ENCODE measurements at places on chromosomes 4 and X.

DNA sequence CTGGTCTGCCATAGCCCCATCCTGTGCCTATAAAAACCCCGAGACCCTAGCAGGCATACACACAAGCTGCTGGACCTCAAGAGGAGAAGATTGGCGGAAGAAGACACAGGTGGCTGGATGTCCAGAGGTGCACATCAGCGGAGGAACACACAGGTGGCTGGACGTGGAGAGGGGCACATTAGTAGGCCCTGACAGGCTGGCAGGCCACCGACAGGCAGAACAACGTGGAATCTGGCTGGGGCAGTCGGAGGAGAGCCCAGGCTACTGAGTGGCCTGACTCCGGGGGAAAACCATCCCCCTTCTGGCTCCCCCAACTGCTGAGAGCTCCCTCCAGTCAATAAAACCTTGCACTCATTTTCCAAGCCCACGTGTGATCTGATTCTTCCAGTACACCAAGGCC lies 512.5 kb upstream of the AMOT start:
- no peak for DNase-seq

- DNase-seq, result no peak
These were observed 34.9 kb downstream of the SYTL5 start for GRCh38 chrX:38041237-38041636.

GRCh38 chr4:112808001-112808400 lies 171.1 kb downstream of the LARP7 start:
- DNase-seq, result no peak

GRCh38 chrX:23187819-23188218 lies 146.8 kb upstream of the PTCHD1 start:
- no peak for DNase-seq

DNA sequence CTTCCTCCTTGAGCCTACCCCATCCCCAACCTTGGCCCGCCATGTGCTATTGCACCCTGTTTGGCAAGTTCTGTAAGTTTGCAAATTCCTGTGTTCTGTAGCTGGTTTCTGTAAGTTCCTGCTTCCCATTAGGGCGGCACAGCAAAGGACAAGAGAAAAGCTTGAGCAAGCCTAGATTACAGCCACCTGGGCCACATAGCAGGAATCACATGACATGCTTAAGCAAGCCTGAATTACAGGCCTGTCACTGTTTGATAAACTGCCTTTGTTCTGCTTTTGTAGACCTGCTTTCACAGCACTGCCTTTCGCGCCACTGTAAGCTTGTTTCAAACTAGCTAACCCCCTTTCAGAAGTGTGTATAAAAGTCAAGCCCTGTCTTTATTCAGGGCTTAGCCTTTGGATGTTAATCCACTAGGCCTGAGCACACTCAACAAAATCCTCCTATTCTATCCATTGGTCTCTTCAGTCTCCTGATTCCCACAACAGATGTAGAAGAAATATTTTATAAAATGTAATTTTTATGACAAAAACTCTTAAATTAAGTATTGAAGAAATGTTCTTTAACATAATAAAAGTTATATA lies 906.8 kb upstream of the NDST4 start:
- DNase-seq, result no peak

DNA sequence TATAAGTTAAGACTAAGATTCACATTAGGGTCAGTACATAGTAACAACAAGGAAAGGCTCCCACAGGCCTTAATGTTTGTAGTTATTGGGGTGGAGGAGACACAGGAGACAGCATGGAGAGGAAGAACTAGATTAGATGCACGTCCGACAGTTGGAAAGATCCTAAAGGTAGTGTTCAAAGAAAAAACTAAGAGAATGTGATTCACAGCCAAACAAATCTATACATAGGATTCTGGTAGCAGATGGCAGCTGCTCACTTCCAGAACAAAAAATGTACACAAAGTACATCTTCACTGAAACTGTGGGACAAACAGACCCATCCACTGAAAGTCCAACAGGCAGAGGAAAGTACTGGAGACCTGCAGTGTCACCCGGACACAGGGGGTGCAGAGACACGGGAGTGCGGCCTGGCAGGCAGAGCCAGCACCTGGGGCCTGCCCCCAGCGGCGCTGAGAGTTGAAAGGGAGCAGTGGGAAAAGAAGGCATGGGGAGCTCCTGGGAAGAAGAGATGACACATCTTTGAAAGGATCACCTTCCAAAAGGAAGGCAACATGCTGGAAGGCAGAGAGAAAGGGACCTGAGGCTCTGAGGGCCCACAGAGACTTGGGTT lies 40.0 kb downstream of the NELFA start:
- no peak for DNase-seq

GRCh38 chr4:140641789-140642439 lies 73.2 kb upstream of the UCP1 start:
- no peak for DNase-seq

GRCh38 chr4:2795893-2796848 lies 3.3 kb downstream of the SH3BP2 start:
- no peak for DNase-seq

DNA sequence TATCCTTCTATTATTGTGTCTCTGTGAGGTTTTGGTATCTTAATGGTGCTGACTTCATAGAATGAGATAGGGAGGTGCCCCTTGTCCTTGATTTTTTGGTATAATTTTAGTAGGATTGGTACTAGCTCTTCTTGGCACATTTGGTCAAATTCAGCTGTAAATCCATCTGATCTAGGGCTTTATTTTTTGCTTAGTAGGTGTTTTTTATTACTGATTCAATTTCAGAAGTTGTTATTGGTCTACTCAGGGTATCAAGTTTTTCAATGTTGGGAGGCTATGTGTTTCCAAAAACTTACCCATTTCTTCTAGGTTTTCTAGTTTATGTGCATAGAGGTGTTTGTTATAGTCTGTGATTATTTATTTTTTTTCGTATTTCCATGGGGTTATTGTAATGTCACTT lies 103.3 kb downstream of the SH3BGRL start:
- no peak for DNase-seq

DNA sequence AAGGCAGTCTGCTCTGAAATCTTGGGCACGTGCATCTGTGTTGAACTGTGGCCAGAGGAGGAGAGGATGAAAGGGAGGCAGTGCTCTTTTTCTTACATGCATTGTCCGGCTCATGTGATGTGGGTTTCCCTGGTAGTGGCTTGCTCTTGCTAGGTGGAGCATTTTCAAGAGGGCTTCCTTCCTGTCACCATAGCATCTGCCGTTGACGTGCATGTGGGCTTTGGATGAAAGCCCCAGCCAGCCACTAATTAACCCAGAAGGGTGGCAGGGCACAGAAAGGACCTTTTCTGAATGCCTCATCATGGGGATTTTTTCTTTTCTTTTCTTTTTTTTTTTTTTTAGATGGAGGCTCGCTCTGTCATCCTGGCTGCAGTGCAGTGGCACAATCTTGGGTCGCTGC lies 121.3 kb downstream of the GPR143 start:
- DNase-seq, result no peak

DNA sequence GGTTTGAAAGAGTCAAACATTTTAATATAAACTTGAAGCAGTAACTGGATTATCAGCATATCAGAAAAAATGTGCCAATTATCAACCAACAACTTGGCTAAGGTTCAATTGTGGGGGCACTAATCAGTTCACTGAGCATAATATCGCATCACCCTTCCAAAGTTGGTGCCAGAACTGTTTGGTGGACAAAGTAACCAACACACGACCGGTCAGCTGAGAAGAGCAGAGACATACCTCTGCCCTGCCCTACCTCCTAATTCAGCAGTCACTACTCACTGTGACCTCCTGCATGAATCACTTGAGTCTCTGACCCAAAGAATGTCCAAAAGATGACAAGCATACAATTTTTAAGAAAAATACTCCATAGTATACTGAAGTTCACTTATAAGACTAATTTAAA lies 53.2 kb downstream of the TSPAN5 start:
- DNase-seq, result no peak

- DNase-seq, result no peak
These were observed 45.8 kb downstream of the TACR3 start for GRCh38 chr4:103673983-103674382.

- DNase-seq, result no peak
These were observed 367.2 kb downstream of the BMPR1B start for GRCh38 chr4:95124906-95125504.

DNA sequence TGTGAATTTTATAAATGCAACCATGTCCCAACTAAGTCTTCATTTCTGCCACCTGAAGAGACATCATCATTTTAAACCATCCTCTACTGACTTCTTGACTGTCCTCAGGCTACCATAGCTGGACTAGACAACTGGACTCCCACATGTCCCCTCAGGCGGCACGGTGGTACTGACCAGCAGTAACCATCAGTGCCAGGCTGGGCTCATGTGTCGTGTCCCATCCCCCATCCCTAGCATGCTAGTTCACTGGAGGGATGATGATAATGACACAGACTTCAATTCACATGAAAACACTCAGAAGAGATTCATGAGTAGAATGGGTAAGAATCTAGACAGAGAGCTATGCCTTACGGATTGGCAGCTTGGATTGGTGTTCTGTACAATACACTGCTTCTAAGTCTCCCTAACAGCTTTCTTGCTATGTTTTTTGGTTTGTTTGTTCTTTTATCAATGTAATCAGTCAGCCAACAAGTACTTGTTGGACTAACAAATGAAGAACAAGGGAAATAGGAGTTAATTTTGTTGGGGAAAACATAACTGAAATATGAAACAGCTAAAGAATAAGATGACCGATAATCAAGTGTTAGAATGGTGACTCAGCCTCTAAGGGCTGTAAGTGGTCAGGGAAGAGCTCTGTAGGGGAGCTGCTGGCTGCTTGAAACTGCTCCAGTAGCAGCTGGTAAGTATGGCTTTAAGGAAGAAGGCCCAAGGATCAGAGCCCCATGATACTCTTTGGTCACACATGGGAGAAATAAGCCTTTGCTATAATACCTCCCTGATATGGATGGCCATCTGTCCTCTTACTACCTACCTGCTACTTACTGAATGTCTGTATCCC lies 10.3 kb downstream of the ZDHHC9 start:
- no peak for DNase-seq

DNA sequence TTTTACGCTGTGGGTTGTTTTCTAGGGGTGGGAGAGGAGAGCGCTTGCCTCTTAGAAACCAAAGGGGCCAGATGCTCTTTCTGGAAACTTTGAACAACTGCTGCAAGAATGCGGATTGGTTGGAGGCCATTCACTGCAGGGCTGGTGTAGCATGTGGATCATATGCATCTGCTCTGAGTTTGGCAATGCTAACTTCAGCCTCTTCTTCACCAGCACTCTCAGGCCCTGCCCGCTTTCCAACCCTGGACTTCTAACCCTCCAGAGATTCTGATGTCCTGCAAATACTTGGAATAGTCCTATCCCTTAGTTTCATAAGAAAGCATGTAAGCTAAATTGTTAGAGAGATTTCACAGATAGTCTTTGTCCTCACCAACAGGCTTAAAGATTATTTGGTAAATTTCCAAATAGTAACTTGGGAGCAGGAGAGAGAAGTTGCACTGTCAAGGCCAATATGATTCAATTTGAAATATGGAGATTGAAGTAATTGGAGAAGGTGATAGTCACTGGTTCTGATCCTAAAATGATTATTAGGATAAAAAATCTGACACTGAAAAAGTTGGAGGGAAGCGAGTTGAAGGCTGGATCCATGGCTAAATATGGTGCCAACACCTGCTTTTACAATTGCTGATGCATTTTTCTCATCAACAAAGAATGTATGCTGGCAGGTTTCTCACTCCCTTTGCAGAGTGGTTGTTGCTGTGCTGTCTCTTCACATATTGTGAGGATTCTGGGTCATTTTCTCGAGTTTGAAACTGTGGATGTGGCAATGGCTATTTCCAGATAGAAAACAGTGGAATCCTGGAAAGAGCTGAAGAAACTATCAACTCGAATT lies 210.4 kb downstream of the PTTG2 start:
- no peak for DNase-seq

DNA sequence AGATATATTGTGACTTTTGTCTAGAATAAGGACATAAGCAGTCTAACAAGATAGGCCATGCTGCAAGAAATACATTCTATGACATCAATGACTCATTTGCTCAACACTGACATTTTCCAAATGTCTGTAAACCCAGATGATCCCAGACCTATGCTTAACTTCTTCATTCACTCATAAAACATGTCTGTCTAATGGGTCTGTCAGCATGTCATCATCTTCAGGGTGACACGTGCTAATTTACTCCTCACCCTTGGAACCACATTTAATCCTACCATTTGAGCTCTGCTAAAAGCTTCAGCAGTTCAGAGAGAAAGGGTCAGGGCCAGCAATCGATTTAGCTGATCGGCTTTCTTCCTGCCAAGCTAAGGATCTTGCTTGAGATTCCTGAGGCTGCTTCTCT lies 109.4 kb upstream of the MAP3K15 start:
- DNase-seq, result no peak

DNA sequence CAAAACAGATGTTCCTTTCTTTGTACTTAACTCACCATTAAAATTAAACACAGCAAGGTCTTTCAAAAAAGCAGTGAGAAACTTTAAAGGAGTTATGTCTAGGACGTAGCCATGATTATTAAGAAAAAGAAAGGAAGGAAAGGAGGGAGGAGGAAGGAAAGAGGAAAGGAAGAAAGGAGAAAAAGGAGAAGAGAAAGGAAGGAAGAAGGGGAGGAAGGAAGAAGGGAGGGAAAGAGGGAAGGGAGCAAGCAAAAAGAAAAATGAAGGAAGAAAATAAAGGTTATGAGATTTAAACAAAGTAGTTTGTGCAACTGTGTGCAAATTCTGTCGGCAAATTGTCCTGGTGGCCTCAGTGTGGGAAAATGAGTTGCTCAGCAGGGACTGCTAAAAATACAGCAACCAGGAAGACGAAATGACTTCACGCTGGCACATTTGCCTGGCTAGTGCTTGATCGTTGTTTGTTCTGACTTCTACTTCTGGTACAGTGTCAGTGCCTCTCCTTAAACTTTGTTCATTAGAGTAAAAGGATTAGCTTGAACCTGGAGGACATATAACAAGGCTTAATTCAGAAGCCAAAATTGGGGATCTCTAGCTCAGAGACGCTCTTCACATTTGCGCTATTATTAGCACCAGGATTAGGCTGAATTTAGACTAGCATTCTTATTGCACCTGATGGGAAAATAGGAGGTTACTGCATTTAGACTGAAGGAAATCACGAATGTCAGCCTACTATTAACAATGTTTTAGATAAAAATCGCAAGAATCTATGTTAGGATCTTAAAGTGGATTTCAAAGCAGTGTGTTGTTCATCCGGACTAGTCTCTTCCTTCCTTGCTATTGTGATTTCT lies 81.2 kb downstream of the DCK start:
- no peak for DNase-seq

GRCh38 chr4:156805696-156806095 lies 165.9 kb downstream of the PDGFC start:
- DNase-seq, result no peak

- no peak for DNase-seq
These were observed 70.5 kb downstream of the HADH start for GRCh38 chr4:108060164-108060563.

DNA sequence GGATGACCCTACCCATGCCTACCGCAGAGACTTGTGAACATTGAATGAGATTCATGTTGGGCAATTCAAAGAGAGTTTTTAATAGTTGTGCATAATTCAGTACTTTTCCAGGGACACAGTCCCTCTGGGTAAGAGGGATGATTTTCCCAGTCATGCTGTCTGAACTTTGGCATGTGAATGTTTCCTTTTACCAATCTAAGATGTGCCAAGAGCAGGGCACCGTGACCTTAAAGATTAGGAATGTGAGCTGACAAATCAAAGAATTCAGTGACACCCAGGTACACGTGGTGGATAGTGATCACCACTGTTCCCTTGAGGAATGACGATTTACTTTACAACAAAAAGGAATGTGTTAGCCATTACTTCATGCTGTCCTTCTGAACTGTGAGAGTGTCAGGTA lies 515.6 kb downstream of the PPARGC1A start:
- DNase-seq, result no peak

GRCh38 chrX:19360903-19361302 lies 17.2 kb downstream of the PDHA1 start:
- no peak for DNase-seq
